ENCODE measurements at places on chromosomes 12 and 14.

GRCh38 chr12:118328486-118329330 is 44.0 kb downstream of the TAOK3 start:
- DNase-seq, result no peak

- peak; percentile 80 for DNase-seq
These were observed 58.0 kb downstream of the FAR2 start for GRCh38 chr12:29207120-29207519.

- DNase-seq, result no peak
These were observed 191.6 kb upstream of the TMEM132C start for GRCh38 chr12:128075332-128075731.

DNA sequence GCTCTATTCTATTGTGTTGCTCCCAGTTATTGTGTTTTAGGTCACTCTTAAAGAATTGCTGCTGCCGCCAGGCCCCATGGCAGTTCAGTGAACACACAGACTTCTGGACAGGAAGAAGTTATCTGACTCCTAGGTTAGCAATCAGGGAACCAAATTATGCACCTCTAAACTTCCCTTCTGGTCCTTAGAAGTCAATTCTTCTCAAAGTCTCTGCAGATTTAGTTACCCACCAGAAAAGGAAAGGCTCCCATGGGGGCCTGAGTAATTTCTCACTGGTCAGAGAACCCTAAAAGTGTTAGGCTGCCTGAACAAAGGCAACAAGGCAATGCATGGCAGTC is 10.0 kb downstream of the EMP1 start:
- DNase-seq, result no peak

GRCh38 chr12:754851-755562 is 2.6 kb downstream of the WNK1 start:
- DNase-seq, result peak; percentile 64

- DNase-seq, result peak; percentile 47
These were observed 1.0 kb downstream of the GMFB start for GRCh38 chr14:54487771-54488170.

DNA sequence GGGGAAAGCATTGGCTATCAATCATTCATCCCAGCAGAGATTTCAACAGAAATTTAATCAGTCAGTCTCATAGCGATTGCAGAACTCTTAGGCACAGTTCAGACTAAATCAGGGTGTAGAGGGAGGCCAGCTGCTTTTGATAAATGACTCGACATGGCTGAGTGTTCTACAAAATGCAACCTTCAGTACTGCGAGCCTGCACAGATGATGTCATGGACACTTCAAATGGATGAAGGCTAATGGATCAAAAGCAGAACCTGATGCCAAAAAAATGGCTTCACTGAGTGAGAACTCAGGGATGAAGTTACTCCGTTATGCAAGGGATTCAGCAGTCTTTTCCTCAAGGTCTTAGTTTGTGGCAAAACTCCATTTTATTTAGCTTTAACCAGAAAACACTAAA is 167.3 kb downstream of the DACT1 start:
- DNase-seq, result no peak

DNA sequence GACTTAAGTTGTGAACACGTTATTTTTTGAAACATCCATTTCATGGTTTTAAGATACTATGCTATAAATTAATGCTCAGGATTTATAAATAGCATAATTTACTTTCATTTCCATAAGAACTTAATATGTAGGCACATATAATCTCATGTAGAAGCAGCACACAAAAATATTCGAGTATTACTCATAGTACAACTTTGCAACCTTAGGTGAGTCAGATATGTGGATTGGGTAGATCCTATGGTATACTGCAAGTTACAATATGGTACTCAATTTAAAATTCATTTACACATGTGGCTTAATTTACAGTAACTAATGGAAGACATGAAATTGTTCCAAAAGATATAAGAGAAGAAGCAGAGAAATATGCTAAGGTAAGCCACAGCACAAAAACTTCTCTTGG is 26.0 kb downstream of the PSMA3 start:
- no peak for DNase-seq

DNA sequence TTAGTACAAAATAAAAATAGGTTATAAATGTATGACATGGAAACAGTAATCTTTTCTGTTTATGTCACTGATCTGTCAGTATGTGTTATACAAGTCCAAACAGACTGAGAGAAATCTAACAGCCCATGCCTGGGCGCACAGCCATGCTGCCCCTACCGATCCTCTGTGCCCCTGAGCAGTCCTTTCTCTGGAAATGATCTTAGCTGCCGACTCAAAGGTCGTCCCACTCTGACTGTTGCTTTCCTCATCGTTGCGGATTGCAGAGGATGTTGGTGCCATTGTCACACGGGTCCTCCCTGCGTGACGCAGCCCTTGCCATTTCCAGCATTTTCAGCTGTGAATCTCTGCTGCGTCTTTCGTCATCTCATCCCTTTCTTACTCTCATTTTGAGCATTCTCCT is 82.9 kb upstream of the DYNC1H1 start:
- no peak for DNase-seq

DNA sequence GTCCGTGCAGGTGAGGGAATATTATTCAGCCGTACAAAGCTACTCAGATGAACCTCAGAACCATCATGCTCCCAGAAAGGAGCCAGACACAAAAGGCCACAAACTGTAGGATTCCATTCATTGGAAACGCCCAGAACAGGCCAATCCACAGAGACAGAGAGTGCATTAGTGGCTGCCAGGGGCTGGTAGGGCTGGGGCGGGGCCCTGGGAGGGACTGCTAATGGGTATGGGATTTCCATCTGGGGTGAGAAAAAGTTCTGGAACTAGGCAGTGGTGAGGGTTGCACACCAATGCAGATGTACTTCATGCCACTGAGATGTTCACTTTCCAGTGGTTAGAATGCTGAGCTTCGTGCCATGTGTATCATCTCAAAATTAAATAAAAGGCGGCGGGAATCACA is 101.1 kb downstream of the RFLNA start:
- DNase-seq, result peak; percentile 83

DNA sequence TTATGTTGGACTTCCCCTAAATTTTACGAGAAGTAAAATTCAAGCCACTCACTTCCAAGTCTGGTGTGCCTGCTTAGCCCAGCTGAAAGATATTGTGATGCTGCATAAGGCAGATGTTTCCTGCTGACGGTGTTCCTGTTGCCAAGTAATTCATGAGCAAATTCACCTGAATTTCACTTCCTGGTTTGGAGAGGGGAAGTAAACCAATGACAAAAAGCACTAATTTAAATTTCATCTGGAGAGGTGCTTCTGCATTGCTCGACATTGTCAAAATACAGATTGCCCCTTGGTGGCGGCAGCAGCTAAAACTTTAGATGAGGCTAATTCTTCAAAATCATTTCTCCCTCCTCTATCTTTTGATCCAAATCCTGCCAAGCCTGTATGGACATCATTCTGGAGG is 281.1 kb downstream of the AACS start:
- DNase-seq, result peak; percentile 60

DNA sequence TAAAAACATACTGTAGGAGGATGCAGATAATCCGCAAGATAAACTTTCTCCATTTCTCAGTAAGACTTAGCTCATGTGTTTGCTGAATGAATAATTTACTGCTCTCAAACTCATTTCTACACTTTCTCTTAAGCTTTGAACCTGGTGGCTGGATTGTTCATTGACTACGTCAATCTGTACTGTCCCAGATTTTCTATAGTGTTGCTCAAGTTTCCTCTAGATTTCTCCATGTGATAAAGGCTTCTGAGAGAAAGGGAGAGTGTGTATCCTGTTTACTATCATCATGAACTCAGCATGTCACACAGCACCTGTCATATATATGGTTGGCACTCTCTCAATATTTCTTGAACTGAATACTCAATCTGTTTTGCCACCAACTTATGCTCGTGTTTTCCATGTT is 518.0 kb upstream of the TBX3 start:
- no peak for DNase-seq

DNA sequence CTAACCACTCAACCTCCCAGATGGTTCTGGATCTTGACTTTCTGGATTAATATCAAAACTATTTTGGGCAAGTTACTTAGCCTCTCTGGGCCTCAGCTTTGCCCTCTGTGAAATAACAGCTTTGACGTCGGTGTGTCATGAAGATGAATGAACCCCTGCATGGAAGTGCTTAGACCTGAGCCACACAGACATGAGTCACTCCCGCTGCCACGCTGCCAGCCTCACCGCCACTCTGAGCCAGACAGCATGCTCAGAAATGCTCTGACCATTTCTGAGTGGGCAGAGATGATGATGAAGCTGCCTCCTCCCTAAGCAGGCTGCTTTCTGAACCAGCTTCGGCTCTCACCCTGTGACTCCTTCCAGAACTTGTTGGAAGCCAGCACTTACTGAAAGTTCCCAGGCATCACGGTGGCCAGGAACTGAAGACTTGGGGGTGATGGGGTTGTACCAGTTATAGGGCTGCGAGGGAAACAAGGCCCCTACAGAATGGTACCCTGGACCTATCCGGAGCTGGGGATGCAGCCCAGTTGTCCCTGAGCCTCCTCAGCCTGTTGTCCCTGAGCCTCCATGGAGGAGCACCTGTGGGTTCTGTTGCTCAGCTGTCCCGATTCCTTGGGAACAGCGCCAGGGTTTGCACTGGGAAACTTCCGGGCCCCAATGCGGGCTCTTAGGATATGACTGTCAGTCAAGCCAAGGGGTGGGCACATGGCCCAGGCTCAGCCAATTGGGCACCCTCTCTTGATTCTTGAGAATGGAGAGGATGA is 2.0 kb upstream of the CCDC197 start:
- no peak for DNase-seq

GRCh38 chr12:54624315-54625279 is 10.1 kb downstream of the LACRT start:
- DNase-seq, result no peak

DNA sequence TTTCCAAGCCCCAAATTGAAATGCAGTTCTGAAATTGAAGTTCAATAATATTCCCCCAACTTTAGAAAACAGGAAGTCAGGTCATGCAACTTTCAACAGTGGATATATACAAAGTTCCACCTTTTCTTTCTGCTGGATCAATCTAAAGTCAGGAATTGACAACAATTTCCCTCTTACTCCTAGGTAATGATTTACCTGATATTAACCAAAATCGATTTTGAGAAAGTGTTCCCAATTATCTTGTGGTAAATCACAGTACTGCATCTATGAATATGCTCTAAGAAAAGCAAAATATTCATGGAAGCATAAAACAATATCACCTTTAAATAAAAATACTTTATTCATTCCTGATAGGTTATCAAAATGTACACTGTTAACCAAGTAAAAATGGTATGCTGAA is 28.4 kb downstream of the BDKRB1 start:
- no peak for DNase-seq

DNA sequence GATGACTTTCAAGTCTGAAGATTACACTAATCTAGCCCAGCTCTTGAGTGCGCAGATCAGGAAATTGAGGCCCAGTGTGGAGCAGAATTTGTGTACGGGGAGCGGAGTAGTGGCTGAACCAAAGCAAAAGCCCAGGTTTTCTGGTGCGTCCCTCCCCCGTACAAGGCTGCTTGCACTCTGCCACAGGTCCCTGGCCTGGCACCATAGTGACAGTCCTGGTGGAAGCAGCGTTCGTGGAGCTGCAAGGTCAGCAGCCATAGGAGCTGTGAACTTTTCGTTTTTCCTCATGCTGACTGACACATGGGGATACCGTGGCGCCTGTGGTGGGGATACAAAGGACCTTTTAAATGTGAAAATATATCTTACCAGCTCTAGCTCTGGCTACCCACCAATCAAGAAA is 1.7 kb downstream of the EVL start:
- DNase-seq, result no peak

GRCh38 chr12:127041985-127042625 is 1224.9 kb upstream of the TMEM132C start:
- DNase-seq, result no peak

DNA sequence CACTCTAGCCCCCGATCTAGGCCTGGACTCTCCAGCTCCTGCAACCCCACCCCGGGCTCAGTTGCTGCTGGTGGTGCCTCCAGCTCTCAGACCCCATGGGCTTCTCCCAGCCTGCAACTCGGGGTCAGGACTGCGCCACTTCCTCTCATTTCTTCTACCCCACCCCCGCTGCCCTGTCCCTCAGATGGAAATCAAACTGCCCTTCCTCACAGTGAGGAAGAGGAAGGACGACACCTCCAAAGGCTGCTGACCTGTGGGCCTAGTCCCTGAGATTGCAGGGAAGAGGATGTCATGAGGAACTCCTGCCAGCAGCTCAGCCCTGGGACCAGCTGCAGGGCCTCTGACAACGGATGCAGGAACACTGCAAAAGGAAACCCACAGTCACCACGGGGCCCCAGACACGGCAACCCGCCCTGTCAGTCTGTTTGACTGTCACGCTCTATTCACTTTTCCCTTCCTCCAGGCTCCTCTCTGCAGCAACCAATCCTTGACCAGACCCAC is 29.3 kb upstream of the PNMA1 start:
- no peak for DNase-seq

DNA sequence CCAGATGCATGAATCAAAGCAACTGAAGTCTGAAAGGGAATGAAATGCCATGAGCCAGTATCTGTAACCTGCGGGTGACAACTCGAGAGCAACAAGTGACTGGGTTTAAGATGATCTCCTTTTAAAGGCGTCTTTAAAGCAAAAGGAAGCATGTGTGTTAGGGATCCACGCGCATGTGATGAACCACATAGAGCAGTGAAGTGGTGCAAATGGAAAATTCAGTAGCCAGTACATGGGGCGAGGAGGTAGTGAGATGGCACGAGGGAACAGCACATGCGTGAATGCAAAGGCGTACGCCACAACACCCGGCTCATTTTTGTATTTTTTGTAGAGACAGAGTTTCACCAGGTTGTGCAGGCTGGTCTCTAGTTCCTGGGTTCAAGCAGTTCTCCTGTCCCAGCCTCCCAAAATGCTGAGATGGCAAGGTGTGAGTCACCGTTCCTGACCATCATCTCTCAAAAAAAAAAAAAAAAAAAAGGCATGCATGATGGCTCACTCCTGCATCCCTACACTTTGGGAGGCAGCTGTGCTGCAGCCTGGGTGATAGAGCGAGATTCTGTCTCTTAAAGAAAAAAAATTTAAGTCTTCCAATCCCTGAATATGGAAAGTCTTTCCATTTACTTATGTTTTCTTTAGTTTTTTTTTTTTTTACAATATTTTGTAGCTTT is 24.6 kb upstream of the BCL7A start:
- no peak for DNase-seq

GRCh38 chr12:123686636-123687190 is 15.8 kb downstream of the TCTN2 start:
- DNase-seq, result no peak

- peak; percentile 82 for DNase-seq
These were observed 10.9 kb upstream of the PIK3C2G start for GRCh38 chr12:18250313-18250916.

DNA sequence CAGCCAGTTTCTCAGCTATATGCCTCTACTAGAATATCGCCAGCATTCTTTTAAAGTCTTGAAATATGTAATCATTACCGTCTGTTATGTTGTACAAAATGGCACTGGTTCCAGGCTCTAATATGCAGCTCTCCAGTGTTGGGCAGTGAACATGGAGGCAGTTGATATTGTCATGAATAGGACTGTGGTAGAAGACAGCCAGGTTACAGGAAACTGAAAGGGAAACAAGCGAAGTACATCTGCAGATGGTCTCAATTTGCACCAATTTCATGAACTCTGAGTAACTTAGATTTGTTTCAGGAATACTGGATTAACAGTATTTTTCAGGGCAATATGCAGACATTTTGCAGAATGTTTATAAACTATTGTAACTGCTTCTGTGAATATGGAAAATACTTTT is 13.4 kb upstream of the KLHL42 start:
- no peak for DNase-seq

- no peak for DNase-seq
These were observed 4.2 kb downstream of the TAMALIN start for GRCh38 chr12:52010692-52011601.

All from pons (tissue), 1 donor.